Small intestine (tissue), 16 donors: ENCODE measurements at places on chromosomes 7 and 10.

DNA sequence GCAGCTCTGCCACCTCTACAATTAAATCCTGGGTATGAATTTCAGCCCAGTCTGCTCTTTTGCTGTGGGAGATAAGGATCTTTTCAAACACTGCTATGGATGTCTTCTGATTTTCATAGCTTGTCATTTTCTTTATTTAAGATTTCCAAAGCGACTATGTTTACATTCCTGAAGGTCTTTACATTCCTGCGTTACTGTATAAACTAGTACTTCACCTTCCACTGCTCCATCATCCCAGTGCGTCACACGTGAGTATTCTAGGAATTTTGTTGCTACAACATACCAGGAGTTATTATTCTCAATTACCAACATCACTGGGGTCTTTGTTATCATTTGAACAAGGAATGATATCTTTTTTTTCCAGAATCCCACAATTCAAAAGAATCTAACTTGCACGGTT, 944.7 kb downstream of the SORCS3 start:
- no peak for DNase-seq

DNA sequence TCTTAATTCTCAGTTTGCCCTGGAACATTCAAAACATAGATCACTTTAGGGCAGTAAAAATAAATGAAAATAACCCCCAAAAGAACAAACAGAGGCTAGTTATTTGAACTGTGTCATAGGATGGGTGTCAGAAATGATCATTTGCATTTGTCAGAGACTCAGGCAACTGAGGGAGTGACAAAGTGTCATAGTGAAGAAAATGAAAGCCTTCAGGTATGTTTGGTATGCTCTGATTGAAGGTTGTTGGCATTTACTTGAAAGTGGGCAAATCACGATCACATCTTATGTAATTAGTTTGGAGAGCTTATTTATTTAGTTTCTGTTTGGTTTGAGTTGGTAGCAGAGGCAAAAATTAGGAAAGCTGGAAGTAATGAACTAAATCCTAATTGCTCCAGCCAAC, 880.9 kb downstream of the ANKRD7 start:
- no peak for DNase-seq

- DNase-seq, result peak; percentile 94
Observed at GRCh38 chr10:63236113-63236935, 103.2 kb downstream of the NRBF2 start.

DNA sequence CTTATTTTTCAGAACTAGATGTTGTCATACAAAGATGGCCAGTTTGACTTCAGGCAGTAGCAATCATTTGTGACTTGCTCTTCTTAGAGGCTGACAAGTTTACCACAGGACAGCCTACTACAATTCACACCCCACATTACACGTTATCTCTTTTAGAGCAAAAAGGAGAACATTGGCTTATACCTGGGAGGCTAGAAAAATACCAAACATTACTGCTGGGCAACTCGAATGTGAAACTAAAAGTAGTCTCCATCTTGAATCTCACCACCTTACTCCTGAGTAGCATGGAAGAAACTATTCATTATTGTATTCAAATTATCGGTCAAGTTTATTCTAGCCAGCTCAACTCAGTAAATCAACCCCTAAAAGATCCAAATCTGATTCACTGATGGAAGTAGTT, 90.7 kb upstream of the TMEM26 start:
- no peak for DNase-seq

- DNase-seq, result no peak
Observed at GRCh38 chr10:115895166-115895565, 377.8 kb downstream of the GFRA1 start.

DNA sequence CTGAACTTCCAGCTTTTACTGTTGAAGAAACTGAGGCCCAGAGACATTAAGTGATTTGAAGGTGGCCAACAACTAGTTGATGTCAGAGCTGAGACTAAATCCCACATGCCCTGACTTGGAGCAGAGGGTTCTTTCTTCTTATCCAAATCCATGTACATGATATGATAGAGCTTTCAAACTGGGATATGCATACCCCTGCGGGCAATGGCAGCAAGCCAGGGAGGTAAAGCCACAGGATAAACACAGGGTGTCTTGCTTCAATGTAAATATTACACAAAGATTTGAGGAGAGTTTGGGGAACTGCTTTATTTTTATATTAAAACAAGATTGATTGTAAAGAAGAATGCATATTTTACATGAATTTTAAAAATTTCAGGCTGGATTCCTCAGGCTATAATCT, 2.3 kb upstream of the LRRC72 start:
- no peak for DNase-seq

DNA sequence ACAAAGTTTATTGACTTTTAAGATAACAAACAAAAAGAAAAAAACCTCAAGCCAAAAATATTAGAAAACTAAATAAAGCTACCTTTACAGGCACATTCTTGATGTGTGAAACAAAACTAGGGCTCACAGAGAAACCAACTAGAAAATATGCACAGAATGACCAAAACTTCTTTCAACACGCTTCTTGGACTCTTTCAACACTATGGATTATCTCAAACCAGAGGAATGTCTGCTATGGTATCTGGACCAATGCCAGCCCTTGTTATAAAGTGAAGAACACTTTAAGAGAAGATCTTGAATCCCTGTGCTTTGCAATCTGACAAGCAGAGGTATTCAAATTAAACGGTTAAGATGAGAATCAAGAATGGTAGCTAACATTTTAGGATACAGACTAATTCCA, 76.6 kb downstream of the DNAJC1 start:
- DNase-seq, result peak; percentile 34
